ENCODE measurements at places on chromosomes 1 and 21.

DNA sequence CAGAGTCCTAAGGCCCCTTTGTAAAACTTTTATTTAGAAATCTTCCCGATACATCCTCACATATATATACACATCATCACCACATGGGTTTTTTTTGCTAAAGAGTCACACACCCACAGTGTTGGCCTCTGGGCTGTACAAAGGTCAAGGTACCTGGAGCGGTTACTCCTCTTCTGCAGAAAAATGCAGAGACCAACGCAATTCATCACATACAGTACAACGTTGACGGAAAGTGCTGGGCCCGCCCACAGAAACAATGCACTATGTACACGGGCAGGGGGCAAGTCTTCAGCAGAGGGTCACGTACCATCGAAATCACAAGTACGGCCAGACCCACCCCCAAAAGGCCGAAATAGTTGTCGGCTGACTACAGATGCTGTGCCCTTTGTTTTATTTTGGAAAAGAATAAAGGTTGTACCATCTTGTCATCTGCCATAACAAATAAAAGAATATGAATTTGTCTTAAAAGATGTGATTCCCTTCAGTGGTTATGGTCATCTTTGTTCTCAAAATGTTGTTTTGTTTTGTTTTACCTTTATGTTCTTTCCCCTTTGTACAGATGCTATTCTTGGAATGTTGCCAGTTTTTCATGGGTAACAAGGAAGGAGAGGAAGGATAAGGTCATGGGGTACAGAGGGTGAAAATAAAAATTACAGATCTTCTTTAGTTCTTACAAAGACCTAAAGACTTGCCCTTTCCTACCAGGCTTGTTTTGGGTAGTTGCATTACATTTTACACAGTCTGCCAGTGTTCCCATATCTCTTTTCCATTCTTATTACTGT, 15.6 kb downstream of the TAL1 start:
- no peak for DNase-seq

- no peak for DNase-seq
Measured at GRCh38 chr1:56797065-56797685, 22.0 kb downstream of the FYB2 start.

DNA sequence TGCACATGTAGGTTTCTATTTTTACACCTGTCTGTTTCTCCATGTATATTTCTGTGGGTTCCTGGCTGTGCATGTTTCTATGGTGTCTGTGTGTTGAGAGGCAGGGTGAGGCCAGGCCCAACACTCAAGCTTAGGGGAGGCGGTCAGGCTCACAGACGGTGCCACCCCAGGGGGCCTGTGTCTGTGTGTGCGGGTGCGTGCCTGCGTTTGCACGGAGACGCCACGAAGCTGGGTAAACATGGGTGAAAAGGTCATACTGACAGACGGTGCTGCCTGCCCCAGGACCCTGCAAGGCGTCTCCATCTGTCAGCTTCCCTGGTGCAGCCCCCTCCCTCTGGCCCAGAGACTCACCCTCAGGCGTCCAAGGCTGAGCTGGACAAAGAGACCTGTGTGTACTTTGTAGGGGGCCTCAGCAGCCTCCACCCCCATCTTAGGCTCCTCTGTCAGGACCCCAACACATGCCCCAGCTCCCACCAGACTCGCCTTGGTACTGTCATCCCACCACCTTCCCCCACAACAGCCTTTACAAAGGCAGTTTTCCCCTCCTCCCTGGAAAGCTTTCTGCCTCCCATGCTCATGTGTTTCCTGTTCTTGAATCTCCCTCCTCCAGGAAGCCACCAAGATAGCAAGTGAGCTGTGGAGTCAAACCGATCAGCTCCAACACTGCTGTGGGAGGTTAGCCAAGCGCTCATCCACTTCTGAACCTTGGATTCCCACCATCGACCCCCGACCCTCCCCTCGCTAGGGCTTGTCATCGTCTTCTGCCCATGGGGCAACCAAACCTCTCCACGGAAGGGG, 34.1 kb downstream of the PTPRF start:
- no peak for DNase-seq

DNA sequence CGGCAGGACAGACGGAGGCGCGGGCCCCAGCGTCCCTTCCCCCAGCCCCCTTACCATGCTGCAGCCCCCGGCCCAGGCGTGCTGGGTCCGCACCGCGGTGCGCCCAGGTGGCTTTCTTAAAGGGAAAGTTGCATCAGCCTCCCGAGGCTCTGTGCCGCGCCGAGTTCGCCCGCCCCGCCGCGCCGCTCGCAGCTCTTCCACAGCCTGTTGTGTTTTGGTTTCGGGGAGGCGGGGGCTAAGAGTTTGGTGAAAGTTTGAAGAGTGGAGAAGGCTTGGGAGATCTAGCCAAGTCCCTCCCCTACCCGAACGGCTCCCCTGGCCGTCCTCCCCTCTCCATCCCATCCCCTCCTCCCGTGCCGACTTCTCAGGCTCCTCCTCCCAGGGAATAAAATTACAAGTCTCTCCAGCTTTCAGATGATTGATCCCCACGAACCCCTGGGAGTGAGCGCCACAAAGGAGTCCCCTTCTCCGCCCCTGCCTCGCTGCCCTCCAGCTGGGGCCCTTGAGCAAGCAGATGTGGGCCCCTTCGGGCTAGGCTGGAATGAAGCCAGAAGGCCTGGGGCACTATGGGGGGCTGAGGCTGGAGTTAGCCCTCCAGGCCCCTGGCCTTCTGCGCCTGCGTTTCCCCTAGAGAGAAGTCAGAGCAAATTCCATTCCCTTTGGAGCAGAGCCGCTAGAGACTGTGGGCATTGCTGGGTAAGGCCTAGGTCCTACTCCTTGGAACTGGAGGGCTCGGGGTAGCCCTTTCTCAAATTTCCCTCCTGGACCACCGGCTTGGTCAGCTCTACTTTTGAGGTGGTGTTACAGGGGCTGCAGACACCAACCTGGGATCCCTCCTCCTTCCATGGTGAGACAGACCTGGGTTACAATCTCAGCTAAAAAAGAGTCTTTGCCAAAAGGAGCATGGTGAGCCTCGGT, at the start of gene SLC6A9:
TSS of gene SLC6A9 (minus strand) at position 211 of the 918 bp plus-strand sequence. CDS start 7,185 bp downstream, outside the sequence.
- DNase-seq: no peak

- no peak for DNase-seq
Measured at GRCh38 chr1:154992721-154993571, 440 bp upstream of the LENEP start.

GRCh38 chr1:96039910-96040309, 681.7 kb upstream of the PTBP2 start:
- DNase-seq: no peak

DNA sequence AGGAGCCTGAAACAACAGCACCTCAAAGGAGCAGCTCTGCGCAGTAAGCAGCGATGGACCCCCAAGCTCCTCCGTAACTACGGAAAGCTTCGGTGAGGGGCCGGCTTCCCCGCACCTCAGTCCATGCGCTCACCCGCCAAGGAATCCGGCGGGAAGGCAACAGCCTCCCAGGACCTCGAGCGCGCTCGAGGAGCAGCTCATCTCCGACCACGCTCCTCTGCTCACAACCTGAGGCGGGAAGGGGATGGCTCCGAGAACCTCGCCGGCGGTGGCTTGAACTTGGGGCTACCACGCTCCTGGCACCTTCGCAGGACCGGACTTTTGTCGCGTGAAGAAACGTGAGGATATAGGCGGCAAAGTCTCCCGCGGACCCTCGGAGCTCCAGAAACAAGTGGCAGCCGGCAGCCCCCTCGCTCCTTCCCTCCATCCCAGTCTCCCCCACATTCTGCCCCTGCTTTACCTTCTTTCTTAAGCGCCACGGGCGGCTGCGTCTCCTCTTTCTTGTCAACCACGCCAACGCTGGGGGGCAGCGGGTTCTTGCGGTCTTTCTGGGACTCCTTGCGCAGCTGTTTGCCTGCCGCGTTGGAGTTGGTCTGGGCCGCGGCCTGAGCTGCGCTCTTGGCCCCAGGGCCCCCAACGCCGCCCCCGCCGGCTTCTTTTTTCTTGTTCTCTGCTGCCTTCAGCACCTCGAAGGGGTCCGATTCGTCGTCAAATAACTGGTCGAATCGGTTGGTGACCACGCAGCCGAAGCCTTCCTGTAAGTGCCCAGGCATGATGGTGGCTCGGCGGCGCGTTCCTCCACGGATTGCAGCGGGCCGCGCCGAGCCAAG, 459 bp downstream of the SERBP1 start:
- DNase-seq: no peak

- DNase-seq: no peak
Measured at GRCh38 chr1:157773493-157774350, 3.2 kb downstream of the FCRL2 start.

- no peak for DNase-seq
Measured at GRCh38 chr1:32919811-32920733, 18.9 kb upstream of the TMEM54 start.

DNA sequence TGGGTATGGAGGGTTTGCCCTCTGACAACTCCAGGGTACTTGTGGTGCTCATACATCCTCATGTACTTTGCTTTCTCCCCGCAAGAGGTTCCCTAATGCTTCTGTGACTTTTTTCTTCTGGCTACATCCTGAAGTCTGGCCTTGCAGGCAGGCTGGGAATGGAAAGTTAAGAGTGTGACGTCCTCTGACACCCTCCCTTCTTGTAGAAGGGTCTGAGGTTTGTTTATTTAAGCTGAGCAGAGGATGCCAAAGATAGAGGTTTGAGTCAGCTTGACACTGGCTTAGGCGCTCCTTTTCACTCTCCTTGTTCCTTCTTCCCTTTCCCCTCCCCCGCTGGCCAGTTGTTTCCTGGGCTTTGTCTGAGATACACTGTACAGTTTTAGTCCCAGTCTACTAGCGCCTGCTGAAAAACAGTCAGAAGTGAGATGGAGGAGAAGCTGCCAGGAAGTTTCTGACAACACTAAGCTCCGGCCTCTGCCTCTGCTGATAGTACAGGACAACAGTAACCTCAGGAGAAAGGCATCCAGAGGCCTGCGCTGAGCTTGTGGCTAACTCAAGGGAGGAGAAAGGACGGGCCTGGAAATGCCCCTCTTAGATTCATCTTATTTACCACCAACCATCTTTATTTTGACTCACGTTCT, at the start of gene MACF1:
TSS of gene MACF1 (plus strand) at position 255 of the 641 bp plus-strand sequence. CDS start at position 583, 328 bp downstream.
- no peak for DNase-seq

- DNase-seq: no peak
Measured at GRCh38 chr1:168007691-168008090, 70.8 kb upstream of the MPC2 start.

DNA sequence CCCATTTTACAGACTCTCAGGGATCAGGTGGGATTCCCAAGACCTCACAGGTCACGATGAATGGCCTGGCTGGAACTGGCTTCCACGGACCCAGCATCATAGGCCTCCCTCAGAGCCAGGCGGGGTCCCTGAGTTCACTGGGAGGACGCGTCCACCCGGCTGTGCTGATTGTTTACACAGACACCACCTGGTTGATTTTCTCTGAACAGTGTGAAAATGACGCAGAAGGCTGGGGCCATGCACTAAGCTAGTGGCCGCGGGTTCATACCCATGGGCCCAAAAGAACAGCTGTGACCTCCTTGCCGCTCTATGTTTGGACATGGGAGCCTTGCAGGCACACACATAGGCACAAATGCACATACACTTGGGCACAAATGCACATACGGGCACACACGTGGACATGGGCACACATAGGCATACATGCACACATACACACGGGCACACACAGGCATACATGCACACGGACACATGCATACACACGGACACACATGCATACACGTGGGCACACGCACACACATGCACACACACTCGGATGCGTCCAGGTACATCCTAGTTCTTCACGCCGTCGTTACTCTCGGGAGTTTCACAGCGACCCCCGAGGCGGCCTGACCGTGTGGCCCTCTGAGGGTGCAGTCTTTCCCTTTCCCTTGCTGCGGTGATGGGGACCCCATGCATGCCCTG, 23.2 kb downstream of the CSTB start:
- no peak for DNase-seq

DNA sequence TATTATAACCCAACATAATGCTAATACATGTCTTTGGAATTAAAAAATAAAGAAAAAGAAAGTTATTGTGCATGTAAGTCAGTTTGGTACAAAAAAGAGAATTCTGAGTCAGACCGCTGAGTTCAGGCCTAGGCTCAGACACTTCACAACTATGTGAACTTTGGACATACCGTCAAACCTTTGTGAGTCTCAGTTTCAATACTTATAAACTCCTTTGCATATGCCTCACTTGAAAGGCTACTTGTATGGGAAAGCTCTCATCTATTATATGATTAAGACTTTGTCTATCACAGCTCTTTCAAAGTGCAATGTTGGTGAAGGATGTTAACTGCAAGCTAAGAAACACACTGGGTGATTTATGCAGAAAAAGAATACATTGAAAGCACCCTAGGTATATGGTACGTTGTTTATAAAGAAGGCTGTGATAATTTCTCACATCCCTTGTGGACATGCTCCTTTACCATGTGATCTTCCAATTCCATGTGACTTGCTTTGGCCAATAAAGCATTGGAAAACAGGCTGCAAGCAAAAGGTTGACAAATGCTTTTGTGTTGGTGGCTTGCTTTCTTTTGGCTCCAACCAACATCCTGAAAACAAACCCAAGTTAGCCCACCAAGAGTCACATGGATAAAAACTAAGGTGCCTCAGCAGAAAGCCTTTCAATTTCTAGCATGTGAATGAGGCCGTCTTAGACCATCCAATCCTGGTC, 49.6 kb downstream of the INTS7 start:
- DNase-seq: no peak

- DNase-seq: no peak
Measured at GRCh38 chr1:38727684-38728584, 131.6 kb downstream of the RRAGC start.

- no peak for DNase-seq
Measured at GRCh38 chr1:97824200-97824599, 96.6 kb downstream of the DPYD start.

- DNase-seq: no peak
Measured at GRCh38 chr1:113185463-113186104, 112.6 kb downstream of the LRIG2 start.

DNA sequence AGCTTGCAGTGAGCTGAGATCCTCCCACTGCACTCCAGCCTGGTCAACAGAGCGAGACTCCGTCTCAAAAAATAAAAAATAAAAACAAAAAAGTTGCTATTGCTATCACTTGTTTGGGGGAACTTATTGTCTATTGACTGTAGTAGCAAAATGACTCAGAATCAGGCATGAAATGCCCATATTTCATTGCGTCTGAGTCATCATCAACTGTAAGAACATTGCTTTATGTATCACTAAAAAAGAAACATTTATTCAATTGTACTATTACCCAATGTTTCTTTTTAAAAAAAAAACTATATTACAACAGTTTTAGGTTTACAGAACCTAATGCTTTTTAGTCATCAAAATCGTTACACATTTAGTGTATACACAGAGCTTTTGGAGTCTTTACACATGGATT, 91.0 kb upstream of the FMN2 start:
- DNase-seq: no peak

All from stimulated activated CD8-positive, alpha-beta memory T cell treated with anti-CD3 and anti-CD28 coated beads, Interleukin-2, amount 100 ng/mL, for 1 hour (primary cell).